Stimulated activated naive CD8-positive, alpha-beta T cell treated with anti-CD3 and anti-CD28 coated beads, Interleukin-15, amount 100 ng/mL, for 72 hours (primary cell): ENCODE measurements at places on chromosomes 4 and X.

DNA sequence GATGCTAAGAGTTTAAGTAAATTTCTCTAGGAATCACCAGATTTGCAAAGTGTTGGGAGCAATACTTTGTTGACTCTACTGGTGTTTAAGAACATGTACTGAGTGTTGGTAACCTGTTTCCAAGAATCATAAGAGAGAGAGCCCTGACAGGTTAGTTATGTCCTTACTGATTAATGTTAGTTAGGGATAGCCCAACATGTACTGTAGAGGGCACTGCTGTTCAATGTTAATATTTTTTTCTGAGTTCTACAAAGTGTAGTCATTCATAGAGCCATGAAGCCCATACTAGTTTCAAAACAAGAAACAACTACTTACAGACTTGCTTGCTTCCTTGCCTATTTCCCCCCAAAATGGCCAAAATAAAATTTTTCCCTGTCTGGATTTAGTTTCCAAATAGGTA, 11.9 kb downstream of the TMPRSS11D start:
- DNase-seq, result no peak

DNA sequence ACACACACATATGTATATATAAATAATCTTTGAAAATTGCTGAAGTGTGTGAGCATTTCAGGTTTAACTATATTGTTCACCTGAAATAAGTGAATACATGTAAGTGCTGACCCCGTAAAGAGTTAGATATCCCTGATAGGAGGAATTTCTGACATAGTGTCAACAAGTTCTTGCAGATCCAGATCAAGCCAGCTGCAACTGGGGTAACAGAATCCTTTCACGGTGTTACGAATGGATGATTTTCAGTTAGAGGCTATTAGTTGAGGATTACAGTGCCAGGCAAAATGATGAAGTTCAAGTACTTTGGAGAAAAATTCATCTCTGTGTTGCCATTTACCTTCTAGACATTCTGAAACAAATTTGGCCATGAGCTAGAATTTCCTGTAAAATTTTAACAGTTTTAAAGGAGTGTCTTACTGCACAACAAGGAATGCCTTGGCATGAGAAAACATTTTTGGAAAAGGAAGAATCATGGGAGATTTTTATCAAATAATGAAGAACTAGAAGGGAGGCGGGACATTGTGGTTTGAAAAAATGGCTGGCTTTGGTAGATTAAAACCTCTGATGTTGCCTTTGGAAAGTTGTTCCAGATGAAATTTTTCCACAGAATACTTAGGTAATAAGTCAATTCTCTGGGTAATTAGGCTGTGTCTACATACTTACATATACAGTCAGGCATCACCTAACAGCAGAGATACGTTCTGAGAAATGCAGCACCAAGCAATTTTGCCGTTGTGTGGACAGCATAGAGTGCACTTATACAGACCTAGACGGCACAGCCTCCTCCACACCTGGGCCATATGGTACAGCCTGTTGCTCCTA, 84.4 kb upstream of the FAT1 start:
- no peak for DNase-seq

DNA sequence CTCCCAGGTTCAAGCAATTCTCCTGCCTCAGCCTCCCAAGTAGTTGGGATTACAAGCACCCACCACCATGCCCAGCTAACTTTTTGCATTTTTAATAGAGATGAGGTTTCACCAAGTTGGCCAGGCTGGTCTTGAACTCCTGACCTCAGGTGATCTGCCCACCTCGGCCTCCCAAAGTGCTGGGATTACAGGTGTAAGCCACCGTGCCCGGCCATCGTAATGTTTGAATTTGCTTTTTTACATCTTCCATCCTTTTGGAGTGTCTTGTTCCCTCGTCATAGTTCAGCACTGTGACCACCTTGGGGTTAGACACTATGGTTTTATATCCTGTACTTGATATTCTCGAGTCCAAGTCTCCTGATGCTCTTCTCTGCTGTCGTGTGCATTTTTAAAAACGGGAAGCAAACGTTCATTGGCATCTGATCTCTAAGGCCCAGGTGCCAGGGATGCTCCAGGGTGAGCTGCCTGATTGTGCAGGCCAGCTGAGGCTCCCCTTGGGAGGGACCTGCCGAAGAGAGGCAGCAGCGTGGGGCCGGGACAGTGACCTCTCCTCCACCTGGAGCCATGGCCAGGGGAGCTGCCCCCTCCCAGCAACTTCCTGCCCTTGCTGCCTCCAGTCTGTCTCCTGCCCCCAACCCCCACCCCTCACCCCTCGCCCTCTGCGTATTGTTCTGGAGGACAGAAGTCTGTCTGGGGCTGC, 16.7 kb downstream of the DGKQ start:
- DNase-seq, result no peak

DNA sequence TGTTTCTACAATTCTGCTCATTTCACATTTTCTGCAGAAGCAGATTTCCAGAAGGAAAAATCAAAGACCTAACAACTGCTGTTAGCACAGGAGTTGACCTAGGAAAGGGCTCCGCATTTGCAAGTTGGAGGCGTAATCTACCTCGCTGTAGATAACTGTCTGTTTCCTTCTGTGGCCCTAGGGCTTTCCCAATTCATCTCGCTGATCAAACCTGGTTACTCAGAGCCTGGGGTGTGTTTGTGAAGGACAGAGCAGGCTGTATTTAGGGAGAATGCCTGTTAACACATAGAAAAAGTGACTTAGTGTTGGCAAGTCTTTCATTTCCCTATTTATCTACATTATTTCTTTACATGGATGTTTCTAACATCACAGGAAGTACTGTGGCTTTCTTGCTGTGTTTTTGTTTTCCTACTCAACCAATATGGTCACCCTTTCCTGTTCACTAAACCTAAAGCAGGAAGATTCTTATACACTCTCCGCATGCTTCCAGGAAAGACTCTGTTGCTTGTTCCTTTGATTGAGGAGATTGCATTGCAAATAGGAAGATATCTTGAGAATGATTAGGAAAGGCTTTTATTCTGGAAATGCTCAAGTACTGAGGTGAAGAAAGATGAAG, 40.5 kb downstream of the AGA start:
- no peak for DNase-seq

- DNase-seq, result peak; percentile 87
These were observed 52.3 kb upstream of the PDLIM3 start for GRCh38 chr4:185587427-185588161.

DNA sequence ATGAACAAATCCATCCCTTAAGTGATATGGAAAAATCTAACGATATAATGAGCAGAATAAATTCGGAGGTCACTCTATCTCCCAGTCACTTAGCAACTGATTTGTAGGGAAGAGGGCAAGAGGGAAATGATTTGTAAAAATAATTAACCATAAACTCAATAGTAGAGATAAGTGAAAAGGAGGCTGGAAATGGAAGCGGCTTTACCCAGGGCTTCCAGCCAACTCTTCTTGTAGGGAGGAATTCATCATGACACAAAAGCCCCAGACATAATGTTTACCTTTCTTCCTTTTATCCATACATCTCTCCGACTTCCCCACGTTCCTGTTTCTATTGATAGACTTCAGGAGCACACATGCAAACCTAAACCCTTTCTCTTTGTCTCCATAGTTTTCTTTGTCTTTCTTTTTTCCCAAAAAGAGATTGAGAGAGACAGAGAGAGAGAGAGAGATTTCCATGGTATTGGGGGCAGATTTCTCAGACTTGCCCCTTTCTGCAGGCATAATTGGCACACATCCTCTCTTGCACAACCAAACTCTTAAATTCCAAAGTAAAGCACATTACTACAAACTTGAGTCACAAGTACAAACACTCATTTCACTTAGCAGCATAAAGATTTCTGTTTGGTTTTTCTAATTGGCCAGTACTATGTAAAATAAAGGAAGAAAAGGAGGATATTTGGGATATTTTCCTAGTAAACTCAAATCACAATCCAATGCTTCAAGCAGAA, 140.9 kb downstream of the MAPK10 start:
- no peak for DNase-seq

DNA sequence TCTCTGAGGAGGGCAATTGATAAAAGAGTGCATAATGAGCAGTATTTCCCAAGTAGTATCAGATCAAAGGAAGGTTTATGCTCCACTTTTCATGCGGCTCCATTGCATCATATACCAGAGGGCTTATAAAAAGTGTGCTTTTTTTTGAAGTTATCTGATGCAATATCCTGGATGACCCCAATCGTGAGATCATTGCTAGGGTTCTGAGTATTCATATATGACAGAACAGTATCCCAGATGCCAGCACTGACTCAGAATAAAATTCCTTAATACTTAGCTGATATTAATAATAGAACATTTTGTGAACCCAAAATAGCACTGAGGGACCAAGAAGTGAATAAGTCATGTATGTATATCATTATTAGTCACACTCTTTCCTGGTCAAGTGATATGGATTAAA, 945.5 kb upstream of the AGA start:
- no peak for DNase-seq

DNA sequence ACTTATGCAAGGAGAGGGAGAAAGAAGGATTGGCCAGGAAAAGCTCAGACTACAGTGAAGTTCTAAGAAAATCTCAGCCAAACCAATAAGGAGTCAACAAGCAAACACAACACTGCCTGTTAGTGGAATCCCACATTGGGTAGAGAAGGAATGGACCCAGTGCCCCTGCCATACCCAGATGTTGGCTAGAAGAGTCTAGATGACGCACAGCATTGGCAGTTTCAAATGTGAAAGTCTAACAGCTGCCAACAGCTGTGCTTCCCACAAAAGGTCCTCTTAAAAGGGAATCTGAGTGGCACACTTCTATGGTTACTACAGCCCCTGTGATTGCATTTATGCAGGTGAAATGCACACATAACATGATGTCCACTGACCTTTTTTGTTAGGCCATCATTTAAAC, 37.2 kb upstream of the CPEB2 start:
- no peak for DNase-seq

DNA sequence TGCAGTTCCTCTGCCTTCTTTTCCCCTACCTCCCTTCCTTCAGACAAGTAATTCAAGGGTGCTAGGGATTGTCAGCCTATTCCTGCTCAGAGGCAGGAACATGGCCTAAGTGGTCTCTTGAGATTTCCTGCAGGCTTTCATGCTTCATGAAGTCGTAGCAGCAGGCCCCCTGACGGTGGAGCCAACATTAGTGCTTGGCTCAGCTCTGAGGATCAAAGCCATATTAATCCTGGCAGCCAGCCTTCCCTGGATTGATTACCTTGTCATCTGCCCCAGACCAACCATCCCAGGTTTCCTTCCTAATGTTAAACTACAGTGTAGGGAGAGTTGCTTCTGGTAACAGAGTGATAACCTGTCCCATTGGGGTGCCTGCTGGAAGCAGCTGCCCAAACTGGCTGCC, 84.1 kb downstream of the SLC16A2 start:
- DNase-seq, result no peak

DNA sequence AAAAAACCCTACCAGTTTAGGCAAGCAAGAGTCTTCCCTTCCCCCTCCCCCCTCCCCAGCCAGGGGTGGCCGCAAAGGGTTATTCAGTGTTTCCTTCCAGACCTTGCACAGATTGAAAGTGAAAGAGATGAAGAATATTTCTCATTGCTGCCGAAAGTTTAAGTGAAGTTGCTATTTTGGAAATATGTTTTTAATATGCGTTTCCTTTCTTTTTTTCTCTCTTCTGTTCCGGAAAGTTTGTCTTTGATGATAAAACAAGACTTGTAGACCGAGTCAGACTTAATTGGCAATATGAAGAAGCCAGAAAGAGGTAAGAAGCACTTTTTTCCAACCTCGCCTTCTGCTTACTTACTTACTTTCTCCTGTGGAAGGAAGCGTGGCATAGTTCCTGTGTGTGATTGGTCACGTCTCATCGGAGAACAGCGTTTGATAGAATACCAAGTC, 58.5 kb upstream of the CLCN4 start:
- DNase-seq, result no peak
